ENCODE measurements at places on chromosomes 2 and 18. TPM values are rescaled to one million over a fixed set of nuclear protein-coding genes. Genes with fewer than 3 reads are reported as not detected.
A peak's percentile ranks its signal among the peaks of the same experiment; 100 is the strongest.

GRCh38 chr18:12886498-12887126 is 2.6 kb upstream of the PTPN2 start:
- no peak for DNase-seq

DNA sequence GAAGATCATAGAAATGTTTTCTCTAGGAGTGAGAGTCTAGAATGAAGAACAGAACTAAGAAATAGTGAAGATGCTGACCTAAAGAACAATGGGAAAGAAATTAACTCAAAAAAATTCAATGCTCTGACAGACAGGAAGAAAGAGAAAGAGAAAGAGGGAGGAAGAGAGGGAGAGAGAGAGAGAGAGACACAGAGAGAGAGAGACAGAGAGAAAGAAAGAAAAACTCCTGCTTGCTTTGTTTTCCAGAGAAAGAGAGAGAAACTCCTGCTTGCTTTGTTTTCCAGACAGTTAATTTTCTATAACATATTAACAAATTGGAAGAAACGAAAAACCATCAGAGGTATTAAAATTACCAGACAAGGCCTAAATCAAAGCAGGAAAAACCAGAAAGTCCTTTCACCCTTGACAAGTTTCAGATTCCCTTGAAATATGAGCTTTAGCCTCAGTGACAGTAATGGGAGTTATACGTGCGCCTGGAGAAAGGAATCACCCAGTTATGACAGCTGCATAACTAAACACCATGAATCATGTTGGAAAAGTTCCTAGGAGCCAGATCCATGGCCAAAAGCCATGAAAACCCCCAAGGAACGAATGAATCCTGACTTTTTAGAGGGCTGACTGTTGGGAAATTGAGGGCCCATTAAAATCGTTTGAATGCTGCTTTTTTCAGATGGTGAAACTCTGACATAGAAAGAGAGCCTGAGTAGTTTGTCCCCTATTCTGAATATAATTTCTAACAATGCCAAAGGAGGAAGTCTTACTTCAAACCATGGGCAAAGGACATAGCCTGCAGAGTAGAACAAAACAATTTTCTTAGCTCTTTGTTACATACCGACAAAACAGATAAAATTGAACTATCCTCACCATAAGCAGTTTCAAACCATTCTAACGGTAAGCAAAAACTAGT is 228.6 kb upstream of the CHST9 start:
- no peak for DNase-seq

GRCh38 chr18:44882163-44882868 is 201.6 kb downstream of the SETBP1 start:
- DNase-seq, result peak; percentile 36

- no peak for DNase-seq
Measured at GRCh38 chr2:141027221-141027620, 1103.6 kb downstream of the LRP1B start.

- DNase-seq, result no peak
Measured at GRCh38 chr2:68693951-68694350, 40.7 kb upstream of the ARHGAP25 start.

GRCh38 chr18:58227361-58227930 is 183.4 kb downstream of the NEDD4L start:
- DNase-seq, result no peak

- no peak for DNase-seq
Measured at GRCh38 chr18:75475228-75475627, 47.7 kb upstream of the SMIM21 start.

GRCh38 chr2:133841900-133842299 is 273.6 kb upstream of the NCKAP5 start:
- DNase-seq, result peak; percentile 57

GRCh38 chr2:216283038-216283900 is 89.0 kb downstream of the MARCHF4 start:
- no peak for DNase-seq

- DNase-seq, result no peak
Measured at GRCh38 chr2:238015705-238016104, 45.1 kb upstream of the SCLY start.

DNA sequence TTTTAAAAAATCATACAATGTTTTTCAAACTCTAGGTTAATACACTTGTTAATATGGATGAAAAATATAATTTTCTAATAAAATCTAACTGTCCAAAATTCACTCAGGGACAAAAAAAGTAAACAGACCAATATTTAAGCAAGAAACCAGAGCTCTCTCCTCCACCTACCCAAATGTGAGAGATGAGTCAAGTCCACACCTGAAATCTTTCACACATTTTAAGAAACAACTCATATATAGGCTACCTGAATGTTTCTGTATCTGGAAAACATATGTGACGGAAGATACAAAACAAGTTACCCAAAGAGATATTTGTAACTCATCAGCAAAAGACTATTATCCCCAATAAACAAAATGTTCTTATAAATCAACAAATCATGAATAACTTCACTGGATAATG is 20.2 kb downstream of the ZNF516 start:
- DNase-seq, result no peak

The CYS1 gene
- total RNA-seq, result 3.5 TPM

The AQP4 gene
- 10.3 TPM for total RNA-seq

All from left cardiac atrium (tissue), 4 donors.